ENCODE measurements at places on chromosomes 2 and 18.
A peak's percentile ranks its signal among the peaks of the same experiment; 100 is the strongest.

GRCh38 chr2:8889978-8890377 is 52.6 kb upstream of the KIDINS220 start:
- DNase-seq: peak; percentile 35

GRCh38 chr18:3015204-3015592 is 2.3 kb upstream of the LPIN2 start:
- no peak for DNase-seq

DNA sequence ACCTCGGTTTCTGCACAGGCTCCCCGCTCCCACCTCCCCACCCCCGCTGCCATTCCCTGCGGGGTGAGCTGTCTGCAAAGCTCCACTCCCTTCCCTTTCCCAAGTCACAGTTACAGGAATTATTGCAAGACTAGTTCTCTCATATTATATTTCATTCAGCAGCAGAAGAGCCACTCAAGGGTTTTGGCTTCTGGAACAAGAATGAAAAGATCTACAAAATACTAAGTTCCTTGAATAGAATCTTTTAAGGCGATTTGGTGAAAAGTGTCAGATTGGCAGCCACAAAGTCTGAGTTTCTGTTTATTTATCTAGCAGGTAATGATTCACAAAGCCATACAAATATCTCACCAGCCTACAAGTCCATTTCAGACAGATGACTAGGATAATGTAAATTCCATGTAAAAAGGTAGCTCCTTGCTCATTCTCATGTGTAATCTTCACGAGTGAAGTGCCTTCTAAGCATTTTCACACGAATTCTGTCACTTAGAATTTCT is 221.9 kb upstream of the RBBP8 start:
- no peak for DNase-seq

DNA sequence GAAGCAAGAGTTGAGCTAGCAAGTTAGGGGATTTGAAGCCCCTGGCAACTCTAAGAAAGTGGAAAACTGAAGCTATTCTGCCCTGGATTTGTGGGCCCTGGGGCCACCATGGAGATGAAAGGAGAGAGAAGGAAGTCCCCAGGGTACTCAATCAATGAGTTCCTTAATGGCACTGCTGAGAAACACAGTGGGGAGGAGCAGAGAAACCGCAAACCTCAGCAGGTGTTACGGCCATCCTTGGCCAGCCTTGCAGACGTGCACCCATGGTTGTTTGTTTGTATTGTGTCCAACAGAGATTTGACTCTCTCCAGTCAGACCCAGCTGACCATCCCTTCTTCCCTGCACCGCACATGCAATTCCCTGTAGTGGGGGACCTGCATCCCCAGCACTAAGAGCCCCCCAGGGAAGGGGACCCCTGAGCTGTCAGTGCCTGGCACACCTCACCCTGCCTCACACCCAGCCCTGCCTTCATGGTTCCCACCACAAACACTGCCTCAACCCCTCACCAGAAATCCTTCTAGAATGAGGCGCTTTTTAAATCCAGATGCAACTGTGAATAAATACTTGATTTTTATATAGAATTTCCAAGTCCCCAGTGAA is 255.3 kb downstream of the SH3BP4 start:
- no peak for DNase-seq

DNA sequence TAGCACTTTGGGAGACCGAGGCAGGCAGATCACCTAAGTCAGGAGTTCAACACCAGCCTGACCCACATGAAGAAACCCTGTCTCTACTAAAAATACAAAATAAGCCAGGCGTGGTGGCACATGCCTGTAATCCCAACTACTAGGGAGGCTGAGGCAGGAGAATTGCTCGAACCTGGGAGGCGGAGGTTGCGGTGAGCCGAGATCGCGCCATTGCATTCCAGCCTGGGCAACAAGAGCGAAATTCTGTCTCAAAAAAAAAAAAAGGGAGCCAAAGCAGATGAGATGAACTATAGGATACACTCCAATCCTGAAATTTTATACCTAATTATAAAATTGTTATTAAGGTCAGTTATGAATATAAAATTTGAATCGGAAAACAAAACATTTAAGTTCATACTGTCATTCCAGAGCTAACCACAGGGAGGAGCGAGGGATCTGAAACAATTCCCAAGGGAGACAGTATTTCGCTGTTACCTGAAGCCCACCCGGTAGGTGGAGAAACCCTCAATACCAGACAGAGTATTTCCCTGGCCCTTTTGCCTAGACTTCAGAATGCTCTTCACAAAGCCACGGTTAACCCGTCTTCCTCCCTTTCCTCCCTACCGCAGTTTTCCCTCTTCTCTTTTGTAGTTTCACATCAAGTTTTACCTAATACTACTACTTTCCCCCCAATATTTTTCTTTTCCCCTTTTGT is 1.4 kb downstream of the PPM1G start:
- peak; percentile 4 for DNase-seq

- no peak for DNase-seq
Observed at GRCh38 chr18:76453932-76454331, 41.1 kb downstream of the ZNF516 start.

- DNase-seq: no peak
Observed at GRCh38 chr18:78655921-78656320, 323.7 kb upstream of the SALL3 start.

DNA sequence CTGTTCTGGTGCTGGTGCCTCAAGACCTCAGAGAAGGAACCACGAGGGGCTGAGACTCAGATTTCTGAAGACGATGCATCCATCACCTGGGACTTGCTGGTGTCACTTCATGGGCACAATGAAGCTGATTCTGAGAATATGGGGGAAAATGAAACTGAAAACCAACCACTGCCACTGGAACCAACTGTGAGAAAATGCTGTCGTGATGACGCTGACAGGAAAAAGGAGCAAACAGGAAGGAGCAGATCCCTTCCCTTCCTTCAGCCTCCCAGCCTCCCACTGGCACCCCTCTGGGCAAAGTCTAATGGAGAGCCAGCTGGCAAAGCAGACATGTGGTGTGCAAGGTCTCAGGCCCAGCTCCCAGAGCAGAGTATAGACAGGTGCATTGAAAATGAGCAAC is 109.7 kb downstream of the FOXI3 start:
- DNase-seq: no peak

- no peak for DNase-seq
Observed at GRCh38 chr2:177501186-177501585, 108.6 kb downstream of the AGPS start.

- DNase-seq: no peak
Observed at GRCh38 chr18:50619861-50620275, 60.0 kb downstream of the MAPK4 start.

GRCh38 chr18:24611075-24611474 is 150.6 kb downstream of the HRH4 start:
- DNase-seq: no peak

- DNase-seq: no peak
Observed at GRCh38 chr2:144509001-144509878, 10.7 kb downstream of the ZEB2 start.

DNA sequence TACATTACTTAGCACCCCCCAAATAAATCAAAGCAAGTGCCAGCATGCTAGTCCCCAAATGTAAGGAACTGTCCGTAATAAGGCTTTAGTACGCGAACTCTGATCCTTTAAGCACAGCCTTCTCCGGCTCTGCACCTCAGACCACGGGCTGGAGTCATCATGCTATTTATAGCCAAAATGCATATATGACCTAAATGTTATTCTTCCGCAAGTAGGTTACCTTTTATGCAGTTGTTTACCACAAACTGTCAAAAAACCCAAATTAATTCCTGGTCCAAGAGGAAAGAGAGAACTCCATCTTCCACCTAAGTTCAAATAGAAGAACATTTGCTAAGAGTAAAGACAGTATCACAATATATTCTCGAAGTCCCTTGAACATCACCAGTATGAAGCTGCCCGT is 42.7 kb downstream of the ZNF516 start:
- no peak for DNase-seq

- DNase-seq: no peak
Observed at GRCh38 chr2:37507703-37508102, 163.3 kb downstream of the QPCT start.

DNA sequence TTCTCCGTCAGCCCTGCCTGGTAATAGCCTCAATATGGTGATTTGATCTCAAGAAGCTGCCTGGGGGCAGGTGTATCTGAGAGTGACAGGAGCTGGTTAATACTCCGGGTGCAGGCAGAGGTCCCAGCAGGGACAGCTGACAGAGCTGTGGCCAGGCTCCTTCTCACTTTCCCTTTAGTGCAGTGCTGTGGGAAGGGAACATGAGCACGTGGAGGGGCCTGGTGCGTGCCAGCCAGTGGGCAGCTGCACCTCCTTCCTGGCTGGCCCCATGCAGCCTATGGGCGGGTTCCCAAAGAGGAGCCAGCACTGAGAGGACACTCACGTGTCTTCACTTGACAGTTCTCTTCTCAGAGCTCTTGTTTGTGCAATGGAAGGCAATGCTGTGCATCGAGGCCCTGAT is 9.1 kb downstream of the CNNM4 start:
- DNase-seq: no peak

- DNase-seq: peak; percentile 85
Observed at GRCh38 chr2:29921560-29921915, at the start of gene ALK. TSS of gene ALK (minus strand) at chr2:29921586. CDS start at chr2:29920659, 927 bp downstream.

DNA sequence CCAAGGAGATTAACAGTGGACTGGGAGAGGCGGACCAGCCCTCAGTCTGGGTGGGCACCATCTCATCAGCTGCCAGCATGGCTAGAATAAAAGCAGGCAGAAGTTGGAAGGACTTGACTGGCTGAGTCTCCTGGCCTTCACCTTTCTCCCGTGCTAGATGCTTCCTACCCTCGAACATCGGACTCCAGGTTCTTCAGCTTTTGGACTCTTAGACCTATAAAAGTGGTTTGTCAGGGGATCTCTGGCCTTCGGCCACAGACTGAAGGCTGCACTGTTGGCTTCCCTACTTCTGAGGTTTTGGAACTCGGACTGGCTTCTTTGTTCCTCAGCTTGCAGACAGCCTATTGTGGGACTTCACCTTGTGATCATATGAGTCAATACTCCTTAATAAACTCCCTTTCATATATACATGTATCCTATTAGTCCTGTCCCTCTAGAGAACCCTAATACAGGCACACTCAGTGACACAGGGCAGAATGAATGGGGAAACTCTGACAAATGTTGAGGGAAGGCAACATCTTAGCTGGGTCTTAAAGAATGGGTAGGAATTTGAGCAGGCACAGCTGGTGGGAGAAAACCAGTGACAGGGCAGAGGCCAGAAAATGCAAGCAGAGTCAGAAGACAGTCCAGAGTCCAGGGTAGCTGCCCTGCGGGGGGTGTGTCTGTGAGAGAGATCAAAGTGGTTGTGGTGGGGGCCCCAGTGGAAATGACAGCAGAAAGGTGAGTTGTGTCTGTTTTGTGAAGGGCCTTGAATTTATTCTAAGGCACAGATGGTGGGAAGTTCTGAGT is 108.1 kb upstream of the CD302 start:
- DNase-seq: no peak

GRCh38 chr18:22789600-22789999 is 143.5 kb upstream of the RBBP8 start:
- no peak for DNase-seq

DNA sequence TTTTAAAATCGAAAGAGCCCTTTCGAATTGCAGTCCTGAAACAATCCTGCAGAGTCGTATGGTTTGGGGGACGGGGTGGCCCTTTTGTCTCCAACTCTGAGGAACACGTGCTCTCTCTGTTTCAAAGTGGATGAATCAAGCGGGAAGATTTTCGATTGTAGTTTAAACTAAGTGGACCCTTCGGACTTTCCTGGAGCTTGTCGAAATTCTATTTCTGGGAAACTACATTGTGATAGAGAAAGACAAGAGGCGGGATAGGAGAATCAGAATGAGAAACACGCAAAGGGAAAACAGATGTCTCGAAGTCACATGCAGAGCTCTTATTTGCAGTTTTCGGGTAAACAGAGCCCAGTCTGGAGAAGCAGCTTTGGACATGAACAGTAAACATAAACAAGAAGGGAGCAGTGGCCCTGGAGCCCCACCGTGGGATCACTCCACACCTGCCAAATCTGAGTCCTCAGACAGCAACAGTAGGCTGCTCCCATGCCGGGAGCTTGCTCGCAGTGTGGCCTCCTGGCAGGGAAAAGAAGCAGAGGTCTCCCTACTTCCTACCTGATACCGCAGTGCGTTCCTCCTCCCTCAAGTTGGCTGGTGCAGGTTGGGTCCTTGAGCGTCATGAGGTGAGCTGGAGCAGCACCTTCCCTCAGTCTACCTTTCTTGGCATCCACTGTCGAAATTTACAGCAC is 202.4 kb downstream of the SLC4A3 start:
- no peak for DNase-seq

- no peak for DNase-seq
Observed at GRCh38 chr2:84817239-84817655, 63.6 kb downstream of the TRABD2A start.

DNA sequence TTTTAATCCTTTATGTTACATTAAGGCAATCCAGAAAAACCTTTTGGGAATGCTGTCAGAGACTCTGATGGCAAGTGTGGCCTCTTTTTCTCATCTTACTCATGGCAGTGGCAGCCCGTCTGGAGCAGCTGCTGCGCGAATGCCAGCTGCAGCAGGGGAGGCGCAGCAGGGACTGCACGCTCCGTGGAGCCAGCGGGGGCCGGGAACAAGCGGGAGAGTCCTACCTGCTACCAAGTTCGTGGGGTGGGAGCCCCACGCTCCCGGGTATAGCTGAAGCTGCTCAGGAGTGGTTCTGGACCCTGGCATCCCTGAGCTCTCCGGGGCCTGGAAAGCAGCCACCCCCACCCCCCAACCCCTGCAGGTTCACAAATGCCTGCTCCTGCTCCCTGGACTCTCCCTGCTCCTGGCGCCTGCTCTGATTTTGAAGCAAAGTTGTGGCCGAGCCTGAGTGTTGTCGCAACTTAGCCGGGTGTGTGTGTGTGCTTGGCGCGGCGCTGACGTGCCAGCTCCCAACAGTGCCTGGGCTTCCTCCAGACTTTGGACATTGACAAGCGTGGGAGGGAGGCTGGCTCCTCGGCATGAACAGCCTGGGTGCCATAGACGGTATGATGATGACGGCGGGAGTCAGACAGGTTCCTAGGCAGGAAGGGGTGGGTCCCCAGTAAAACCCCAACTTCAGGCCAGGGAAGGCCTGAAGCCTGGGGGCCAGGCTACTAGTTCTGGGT is 21.7 kb downstream of the TMX3 start:
- DNase-seq: no peak

- DNase-seq: no peak
Observed at GRCh38 chr2:168691221-168691620, 111.2 kb upstream of the NOSTRIN start.

DNA sequence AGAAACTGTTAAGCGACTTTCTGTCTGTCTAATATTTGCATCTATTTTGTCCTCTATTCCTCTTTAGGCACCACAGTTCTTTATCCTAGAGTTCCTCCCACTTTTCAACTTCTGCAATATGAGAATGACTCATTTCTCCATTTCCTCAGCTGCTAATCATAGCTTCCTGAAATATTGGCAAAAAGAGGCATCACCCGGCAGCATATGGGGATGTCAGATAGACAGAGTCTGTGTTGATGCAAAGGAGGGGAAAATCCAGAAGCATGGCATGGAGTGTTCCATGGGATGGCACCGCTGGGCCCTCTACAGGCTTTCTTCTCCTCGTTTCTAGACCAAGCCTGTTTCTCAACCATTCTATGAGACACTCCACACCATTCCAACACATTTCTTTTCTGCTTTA is 93.4 kb downstream of the DOCK10 start:
- DNase-seq: no peak

GRCh38 chr2:216696321-216696720 is 972 bp upstream of the IGFBP5 start:
- no peak for DNase-seq

- no peak for DNase-seq
Observed at GRCh38 chr2:68108120-68108519, 45.3 kb upstream of the C1D start.

GRCh38 chr18:49814147-49814499 is 790 bp upstream of the ACAA2 start:
- DNase-seq: no peak
